ENCODE measurements at places on chromosomes 1 and 21.

DNA sequence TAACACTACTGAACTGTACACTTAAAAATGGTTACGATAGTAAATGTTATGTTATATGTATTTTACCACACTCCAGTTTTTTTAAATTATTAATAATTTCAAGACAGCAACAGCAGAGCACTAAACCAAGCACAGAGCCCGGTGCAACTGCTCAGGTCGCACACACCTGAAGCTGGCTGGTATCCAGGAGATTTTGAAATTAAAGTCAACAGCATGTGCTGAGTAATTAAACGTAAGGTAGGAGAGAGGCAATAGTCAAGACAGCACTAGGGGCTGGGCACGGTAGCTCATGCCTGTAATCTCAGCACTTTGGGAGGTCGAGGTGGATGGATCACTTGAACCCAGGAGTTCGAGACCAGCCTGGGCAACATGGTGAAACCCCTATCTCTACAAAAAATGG lies 35.1 kb upstream of the SLC30A10 start:
- ATAC-seq = no peak

GRCh38 chr1:240415532-240415931 lies 196.4 kb downstream of the GREM2 start:
- ATAC-seq = no peak

DNA sequence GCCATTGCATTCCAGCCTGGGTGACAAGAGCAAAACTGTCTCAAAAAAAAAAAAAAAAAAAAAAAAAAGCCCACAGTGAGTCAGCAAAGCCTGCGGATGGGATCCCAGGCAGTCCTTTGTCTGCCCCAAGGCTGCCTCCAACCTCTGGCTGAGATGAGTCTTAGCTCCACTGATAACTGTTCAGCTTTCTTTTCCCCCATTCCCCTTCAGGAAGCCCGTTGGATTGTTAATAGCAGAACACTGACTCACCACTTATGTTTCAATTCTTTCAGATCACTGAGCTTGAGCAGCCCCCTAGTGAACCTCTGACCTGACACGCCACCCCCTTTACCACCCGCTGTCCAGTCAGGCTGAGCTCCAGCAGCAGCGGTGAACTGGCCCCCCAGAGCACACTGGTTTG lies 57.5 kb downstream of the ERG start:
- no peak for ATAC-seq

DNA sequence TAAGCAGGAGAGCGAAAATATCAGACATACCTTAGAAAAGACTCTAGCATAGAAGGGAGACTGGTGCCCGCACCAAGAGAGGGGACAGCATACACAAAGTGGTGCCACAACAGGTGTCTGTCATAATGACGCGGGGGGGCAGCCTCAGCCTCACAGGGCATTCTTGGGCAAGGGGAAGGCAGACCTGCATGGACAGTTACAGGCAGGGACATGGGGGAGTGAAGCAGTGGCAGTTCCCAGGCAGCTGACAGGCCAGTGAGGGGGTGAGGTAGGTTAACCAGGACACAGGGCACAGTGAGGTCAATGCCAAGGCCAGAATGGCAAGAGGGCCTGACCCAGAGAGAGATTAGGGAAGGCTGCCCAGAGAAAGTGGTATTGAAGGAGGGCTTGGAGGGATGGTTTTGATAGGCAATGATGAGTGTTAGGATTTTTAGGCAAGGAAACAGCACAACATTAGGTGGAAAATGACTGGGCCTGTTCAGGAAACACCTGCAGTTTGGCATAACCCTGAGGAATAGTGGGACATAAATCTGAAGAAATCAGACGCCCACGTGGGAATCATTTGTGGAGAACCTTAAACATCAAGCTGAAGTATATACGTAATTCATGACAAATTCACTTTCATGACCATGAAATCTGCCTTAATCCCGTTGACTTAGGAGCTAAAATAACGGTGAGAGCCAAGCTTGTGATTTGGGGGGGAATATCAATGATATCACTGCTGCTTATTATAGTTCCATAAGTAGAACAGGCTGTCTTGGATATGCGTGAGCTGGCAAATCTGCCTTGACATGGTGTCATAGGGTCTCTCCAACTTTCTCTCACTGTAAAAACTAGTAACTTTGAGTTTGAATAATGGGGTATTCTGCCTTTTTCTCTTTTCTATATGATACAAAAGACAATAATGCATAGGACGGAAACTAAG lies 8.9 kb downstream of the PTPN14 start:
- ATAC-seq = no peak

DNA sequence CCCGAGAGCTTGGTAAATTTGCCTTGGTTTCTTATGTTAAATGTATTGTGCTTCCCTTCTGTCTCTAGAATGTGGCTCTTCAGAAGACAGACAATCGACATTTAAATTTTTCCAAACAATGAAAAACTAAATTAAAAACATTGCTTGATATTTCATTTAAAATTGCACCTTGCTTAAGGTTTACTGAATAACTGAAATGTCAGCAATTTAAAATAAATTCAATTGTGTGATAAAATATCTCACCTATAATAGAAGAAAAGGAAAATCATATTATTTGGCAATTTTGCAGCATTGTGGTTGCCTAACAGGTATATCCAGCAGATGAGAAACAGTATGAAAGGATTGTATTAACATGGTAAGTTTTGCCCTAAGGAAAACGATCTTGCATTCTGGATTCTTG lies 56.5 kb downstream of the MAP3K21 start:
- no peak for ATAC-seq

DNA sequence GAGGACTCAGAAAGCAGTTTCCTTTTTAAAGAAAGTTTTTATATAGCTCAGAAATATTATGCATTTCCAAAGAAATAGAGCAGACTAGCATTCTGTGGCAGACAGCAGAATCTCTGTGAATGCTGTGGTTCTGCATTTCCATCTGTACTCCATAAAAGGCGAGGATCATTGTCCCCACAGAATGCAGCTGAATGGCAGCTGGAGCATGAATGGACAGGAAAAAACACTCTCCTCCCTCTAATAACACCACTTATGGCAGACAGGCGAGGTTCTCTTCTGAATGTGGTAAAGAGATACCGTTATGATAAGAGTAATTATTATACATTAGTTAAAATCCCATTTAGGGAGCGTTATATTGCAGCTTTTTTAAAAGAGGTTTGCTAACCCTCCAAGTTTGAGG lies 81.4 kb upstream of the WLS start:
- peak; percentile 88 for ATAC-seq

GRCh38 chr1:110588991-110589390 lies 17.2 kb downstream of the KCNA2 start:
- no peak for ATAC-seq

- ATAC-seq = no peak
Observed at GRCh38 chr1:15963363-15963967, 12.4 kb downstream of the ZBTB17 start.
